ENCODE measurements at places on chromosomes 3 and 15. TPM values are rescaled to one million over a fixed set of nuclear protein-coding genes. Genes with fewer than 3 reads are reported as not detected.

CCR3 gene
- not detected for polyA plus RNA-seq

- no peak for DNase-seq
Observed at GRCh38 chr3:10988001-10988665, 4.4 kb upstream of the SLC6A1 start.

DNA sequence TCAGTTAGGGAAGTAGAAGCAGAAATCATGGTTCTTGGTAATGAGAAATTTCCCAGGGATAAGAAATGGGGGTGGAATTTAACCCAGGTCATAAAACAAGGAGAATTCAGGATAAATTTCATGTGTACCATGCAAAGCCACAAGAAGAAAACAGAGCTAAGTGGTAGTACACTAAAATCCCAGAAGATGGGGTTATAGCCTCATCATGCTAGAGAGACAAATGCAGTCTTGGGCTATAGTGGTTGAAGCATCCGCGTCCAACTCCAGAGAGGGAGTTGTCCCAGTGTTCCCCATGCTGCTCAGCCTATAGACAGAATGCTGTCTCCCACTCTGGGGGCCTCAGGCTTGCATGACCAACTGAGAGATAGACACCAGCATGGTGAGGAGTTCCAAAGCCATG, 36.2 kb upstream of the CLRN1 start:
- DNase-seq = peak; percentile 25

DNA sequence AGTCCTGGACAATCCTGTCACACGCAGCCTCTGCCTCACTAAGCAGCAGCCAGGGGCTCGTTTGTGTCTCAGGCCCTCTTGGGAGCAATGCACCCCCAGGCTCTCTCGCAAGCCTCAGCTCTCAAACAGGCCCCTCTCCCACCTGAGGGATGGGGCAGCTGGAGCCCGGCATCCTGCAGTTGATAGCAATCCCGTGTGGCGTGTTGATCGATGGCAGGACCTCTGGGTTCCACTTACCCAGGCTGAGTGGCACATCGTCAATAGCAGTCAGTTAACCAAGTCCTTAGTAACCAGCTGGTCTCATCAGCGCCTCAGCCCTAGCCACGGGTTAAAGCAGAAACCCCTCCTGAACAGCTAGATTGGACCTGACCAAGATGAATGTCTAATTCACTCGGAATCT, 36.5 kb upstream of the PLXNA1 start:
- DNase-seq = no peak

GRCh38 chr15:36738817-36739216, 159.4 kb downstream of the CDIN1 start:
- no peak for DNase-seq

- no peak for DNase-seq
Observed at GRCh38 chr15:46416544-46416943, 781.7 kb downstream of the SQOR start.

- DNase-seq = no peak
Observed at GRCh38 chr3:191637611-191638010, 176.6 kb downstream of the PYDC2 start.

DNA sequence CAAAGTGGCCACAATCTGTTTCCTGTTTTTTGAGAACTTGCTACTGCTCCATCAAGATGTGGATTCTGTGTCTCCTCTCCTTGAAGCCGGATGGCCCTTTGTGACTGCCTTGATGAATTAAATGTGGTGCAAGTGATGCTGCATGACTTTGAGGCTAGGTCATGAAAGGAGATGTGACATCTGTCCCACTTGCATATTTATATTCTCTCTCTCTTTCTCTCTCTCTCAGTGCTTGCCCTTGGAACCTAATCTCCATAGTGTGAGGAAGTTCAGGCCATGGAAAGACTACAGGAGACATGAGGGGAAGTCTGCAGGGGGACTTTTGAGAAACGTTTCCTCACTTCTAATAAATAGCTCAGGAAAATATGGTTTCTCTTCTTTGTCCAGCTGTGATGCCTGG, 50.0 kb upstream of the ADPGK start:
- DNase-seq = no peak

DNA sequence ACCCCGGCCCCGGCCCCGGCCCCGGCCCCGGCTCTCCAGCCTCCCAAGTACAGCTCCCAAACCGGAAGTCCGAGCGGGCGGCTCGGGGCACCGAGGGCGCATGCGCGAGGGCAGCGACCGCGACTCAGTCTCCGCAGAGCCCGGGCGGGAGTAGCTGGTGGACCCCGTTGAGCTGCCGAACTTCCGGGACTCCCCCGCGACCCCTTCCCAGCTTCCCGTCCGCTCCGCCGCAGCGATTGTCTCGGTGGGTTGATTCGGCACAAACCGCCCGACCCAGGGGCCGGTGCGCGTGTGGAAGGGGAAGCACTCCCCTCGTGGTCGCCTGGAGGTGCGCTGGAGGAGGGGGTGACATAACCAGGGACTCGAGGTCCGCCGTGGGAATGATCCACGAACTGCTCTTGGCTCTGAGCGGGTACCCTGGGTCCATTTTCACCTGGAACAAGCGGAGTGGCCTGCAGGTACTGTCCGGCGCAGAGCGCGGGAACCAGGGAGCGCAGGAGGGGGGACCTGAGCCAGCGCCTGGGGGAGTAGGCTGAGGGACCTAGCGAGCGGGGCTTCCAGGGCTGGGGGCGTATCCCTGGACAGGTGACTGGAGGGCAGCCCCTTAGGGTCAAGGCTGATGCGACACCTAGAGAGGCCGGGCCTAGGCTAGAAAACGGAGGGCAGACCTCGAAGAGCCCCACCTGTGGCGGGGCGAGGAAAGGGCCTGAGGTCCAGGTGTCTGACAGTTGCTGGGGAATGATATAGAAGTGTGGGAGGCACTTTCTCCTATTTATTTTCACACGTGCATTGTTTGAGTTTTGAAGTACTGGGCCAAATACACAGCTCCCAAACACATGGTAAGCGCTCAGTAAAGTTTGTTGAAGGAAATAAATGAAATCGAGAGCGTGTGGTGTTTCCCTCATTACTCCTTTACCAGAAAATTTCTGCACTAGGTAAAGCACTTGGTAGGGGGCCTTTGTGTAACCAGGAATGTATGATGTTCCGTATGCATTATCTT, at the start of the genes TUBGCP4 and ZSCAN29:
Gene TUBGCP4, plus strand, starts transcription at position 127 of the 1,000 bp plus-strand sequence. Its CDS starts 254 bp downstream, at position 381.
Gene ZSCAN29, minus strand, starts transcription at position 69 of the 1,000 bp plus-strand sequence. CDS start 1,130 bp downstream, outside the sequence.
- peak; percentile 85 for DNase-seq

GRCh38 chr3:165192610-165193192, 3.5 kb downstream of the SLITRK3 start:
- no peak for DNase-seq

- DNase-seq = no peak
Observed at GRCh38 chr3:138846262-138846791, 11.6 kb upstream of the PIK3CB start.

LRRC31 gene
- polyA plus RNA-seq = 0.38 TPM

DNA sequence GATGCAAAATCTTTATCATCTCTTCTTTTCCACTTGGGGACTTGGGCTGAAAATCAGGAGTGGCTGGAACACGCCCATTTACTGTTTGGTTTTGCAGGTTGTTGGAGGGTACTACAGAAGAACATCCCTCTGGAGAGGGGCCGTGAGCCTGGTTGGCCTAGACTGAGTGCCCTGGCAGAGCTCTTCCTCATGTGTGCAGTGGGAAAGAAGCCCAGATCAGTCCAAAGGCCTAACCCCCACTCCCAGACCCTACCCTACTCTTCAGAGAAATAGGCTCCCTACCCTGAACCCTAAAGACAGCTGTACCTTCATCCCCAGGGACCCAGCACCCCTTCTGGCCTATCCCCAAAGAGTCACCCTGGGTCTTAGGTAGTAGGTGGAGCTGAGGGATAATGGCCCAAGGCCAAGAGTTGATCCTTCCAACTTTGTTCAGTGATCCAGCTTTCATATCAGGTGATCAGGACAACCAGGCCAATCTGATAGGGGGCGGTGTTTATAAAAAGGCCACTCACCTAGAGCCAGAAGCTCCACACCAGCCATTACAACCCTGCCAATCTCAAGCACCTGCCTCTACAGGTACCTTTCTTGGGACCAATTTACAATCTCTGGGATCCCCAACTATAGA, at the start of gene CYP1A2:
Gene CYP1A2, plus strand, starts transcription at position 524 of the 625 bp plus-strand sequence. CDS start 894 bp downstream, outside the sequence.
- no peak for DNase-seq

DNA sequence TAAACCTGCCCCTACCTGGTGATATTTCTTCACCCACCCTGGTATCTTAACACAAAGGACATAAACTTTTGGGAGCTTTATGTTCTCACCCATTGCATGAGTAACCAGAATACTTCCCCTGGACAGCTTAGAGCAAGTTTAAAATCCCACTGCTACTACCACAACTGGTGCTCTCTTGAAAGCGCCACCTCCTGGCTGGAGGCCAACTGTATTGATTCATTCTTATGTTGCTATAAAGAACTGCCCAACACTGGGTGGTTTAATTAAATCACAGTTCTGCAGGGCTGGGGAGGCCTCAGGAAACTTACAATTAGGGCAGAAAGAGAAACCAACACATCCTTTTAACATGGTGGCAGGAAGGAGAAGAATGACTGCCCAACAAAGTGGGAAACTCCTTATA, 592.4 kb downstream of the EPHA3 start:
- DNase-seq = no peak

DNA sequence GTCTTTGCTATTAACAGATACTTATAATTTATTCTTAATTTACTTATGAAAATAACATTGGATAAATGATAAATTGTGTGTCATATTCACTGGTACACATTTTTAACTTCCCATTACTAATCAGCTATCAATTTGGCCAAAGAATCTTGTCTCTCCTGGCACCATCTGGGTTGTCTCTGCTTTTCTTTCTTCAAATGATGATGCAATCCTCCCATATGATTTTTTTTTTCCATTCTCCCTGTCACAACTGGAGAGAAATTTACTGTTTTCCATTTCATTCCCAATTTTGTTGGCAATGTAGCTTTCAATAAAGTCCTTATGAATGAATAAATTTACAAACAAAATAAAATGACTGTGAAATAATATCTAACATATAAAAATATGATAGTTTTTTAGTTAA, 743.7 kb upstream of the EPHA6 start:
- no peak for DNase-seq

SLC22A14 gene
- polyA plus RNA-seq = 1.1 TPM

LIPH gene
- 0.93 TPM for polyA plus RNA-seq

GRCh38 chr15:44489464-44489863, 47.5 kb upstream of the EIF3J start:
- no peak for DNase-seq

KCNH8 gene
- 1.8 TPM for polyA plus RNA-seq

DNA sequence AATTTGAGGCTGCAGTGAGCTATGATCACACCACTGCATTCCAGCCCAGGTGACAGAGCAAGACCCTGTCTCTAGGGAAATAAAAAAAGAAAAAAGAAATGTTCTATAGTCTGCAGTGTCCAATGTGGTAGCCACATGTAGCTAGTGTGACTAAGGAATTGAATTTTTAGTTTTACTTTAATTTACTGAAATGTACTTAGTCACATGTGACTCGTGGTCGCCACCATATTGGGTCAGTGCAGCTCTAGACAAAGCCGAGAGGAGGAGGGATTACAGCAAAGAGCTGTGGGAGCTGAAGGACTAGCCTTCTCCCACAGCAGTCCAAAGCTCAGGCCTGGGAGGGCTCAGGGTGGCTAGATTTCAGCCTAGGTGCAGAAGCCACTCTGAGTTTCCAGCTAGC, 65.9 kb upstream of the NTRK3 start:
- no peak for DNase-seq

DNA sequence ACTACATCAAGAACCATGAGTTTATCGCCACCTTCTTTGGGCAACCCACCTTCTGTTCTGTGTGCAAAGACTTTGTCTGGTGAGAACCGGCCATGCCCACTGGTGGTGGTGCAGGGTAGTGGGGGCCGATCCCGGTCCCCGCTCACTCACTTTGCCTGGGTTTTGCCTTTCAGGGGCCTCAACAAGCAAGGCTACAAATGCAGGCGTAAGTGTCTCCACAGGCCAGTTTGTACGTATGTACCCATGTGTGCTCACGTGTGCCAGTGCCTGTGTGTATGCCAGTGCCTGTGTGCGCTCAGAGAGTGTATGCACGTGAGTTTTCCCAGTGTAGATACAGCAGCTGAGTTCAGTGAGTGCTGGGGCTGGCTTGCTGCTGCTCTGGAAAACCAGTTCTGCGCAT, 20.5 kb downstream of the PRKCD start:
- DNase-seq = no peak

DNA sequence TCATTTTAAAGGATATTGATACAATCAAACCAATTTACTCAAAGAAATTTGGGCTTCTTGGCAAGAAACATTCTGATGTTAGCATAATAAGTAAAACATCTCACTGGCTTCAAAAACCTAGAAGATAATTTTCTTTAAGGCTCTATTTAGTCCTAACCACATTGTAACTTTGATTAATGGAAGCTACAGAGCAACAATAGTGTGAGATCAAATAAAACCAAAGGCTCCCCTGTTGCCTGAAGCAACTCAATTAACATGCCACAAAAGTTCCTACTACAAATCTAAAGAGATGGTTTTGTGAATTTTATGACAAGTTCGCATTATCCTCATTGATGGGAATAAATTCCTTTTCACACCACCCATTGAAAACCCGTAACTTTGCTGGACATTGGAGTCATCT, 5.9 kb downstream of the DPH6 start:
- DNase-seq = no peak

DNA sequence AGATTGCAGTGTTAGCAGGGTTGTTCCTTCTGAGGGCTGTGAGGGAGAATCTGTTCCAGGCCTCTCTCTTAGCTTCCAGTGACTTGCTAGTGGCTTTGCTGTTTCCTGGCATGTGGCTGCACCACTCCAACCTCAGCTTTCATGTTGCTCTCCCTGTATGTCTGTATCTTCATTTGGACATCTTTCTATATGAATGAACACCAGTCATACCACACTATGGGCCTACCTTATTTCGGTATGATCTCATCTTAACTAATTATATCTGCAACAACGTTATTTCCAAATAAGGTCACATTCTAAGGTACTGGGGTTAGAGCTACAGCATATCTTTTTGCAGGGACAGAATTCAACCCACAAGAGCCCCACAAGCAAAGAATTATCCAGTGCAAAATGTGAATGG, 356.7 kb upstream of the UMPS start:
- no peak for DNase-seq

HTD2 gene
- polyA plus RNA-seq = 15.1 TPM

ADGRG7 gene
- polyA plus RNA-seq = not detected

GRCh38 chr15:40565333-40566238, 744 bp upstream of the CCDC32 start:
- no peak for DNase-seq

- DNase-seq = peak; percentile 60
Observed at GRCh38 chr3:171944118-171945016, 95.0 kb upstream of the FNDC3B start.

DNA sequence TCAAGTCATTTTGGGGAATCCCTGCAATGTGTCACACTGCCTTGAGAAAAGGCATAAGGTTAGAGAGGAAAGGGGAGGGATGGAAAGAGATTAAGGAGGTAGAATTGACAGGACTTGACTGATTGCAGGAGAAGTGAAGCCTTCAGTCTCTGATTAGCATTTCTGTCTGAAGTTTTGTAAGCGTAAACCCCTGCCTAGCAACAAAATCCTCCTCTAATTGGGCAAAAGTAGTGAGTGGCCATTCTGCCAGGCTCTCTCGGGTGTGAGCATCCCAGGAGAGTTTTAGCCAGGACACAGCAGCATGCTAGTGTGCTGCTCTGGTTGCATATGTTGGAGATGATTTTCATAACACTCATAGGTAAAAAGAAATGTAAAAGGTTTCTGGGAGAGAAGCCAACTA, 117.0 kb upstream of the MRPL3 start:
- DNase-seq = no peak

RBP2 gene
- 0.75 TPM for polyA plus RNA-seq

Measured in left kidney (tissue), 8 donors.